ENCODE measurements at places on chromosomes 5 and 9.

GRCh38 chr5:39578887-39579497 lies 154.2 kb upstream of the DAB2 start:
- DNase-seq = no peak

DNA sequence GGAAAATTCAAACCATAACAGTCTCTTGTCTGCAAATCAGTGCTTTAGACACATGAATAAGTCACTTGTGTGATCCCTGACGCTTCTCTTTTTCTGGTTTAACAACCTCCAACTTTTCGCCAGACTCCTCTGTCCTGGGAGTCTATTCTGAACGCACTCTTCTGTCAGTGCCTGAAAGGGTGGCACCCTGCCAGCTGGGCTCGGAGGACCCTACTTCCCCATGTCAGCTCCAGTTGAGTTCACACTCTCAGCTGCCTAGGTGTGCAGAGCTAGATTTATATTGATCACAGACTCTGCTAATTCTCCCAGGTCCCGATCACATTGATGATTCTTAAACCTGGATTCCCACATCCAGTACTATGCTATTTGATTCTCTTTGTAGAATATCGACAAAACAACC lies 649.1 kb downstream of the BNC2 start:
- DNase-seq = no peak

GRCh38 chr5:132264546-132265335 lies 7.2 kb downstream of the PDLIM4 start:
- no peak for DNase-seq

DNA sequence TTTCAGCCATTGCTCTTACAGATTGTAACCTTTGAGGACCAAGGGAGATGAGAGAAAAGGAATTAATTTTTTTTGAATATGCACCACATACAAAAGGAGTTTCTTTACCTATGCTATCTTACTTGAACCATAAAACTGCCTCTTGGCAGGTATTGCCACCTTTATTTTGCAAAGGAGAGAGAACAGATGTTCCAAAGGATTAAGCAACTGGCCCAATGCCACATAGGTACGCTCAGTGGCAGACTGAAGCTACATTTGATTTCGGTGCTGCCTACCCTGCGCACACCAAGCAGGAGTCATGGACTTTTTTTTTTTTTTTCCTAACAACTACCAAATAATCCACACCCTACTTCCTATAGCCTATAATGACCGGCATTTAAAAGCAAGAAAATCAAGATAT lies 43.1 kb downstream of the SAXO1 start:
- DNase-seq = no peak

DNA sequence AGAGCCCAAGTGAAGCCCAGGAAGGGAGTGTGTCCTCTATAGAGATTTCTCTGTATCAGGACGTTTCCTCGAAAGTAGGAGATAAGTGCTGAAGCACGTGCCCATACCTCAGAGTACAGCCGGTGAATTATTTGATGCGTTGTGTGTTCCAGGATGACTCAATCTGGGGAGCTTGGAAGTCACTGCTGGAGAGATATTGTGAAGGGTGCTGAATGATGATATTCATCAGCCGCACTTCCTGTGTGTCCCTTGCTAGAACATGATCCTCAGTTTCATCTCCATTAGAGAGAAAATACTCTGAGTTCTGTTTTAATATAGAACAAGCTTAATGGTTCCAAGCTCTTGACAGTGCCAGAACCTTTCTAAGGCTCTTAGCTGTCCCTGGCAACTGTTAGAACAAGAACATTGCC lies 402.3 kb upstream of the ADAMTSL1 start:
- DNase-seq = no peak

- DNase-seq = peak; percentile 7
Observed at GRCh38 chr5:138542180-138542955, 668 bp downstream of the ETF1 start.

GRCh38 chr9:131708226-131709002 lies 31.5 kb downstream of the RAPGEF1 start:
- peak; percentile 17 for DNase-seq

DNA sequence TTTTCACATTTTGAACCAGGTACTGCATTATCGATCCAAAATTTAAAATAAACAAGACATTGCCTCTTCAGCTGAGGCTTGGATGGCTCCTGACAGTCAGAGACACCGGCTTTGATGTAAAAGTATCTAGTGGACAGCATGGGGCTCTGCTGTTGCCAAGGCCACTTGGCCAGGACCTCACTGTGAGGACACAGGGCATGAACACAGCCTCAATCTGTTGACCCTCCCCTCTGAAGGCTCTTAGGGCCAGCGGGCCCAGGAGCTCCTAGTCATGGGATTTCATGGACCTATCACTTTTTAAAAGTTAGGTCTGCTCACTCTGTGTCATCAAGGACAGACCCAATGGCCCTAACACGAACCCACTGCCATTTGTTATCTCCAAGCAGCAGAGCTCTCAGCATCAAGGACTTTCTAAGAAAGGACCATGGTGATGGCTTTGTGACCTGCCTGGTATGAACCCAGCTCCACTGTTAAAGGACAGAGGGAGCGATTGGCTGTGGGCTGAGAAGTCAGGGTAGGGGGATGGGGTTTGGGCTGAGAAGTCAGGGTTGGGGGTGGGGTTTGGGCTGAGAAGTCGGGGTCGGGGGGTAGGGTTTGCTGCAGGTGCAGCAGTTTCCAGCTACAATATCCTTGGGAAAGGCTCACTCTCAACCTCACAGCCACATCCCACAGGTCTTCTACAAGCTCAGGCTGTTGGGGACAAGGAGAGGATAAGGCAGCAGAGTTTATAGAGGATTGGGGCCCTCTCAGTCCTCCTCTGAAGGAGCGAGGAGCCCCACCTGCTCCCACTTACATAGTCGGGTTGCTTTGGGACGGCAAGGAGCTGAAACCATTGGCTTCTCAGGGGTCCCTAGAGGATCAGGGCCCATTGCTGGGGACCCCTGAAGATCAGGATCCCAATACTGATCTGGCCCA lies 146.8 kb downstream of the BARX1 start:
- DNase-seq = no peak

- DNase-seq = no peak
Observed at GRCh38 chr9:108813951-108814601, 41.7 kb downstream of the ACTL7B start.

GRCh38 chr5:5218396-5218795 lies 78.3 kb downstream of the ADAMTS16 start:
- no peak for DNase-seq

DNA sequence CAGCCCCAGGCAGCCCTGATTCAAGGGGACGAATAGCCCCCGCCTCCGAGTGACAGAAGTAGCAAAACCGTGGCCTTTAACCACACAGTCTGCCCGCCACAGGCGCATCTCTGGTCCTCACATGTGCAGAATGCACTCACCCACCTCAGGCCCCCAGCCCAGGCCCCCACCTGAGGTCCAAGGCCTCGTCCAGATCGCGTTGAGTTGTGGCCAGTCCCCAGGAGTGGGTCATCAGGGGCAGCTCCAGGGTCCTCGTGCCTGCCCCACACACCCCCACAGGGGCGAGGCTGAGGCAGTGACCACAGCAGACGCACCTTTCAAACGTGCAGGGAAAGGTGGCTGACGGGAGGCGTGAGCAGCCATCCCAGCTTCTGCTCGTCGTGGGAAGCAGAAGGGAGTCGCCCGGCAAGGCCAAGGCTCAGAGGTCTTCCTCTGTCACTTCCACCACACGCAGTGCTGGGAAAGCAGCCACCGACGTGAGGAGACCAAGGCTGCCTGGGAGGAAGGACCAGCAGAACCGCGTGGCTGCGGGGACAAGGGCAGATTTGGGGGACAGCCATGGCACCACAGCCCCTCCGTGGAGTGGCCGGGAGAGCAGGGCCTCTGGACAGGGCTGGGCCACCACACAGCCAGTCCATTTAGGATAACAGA lies 77.8 kb upstream of the OTULINL start:
- no peak for DNase-seq

- peak; percentile 33 for DNase-seq
Observed at GRCh38 chr9:97906236-97906831, 16.0 kb downstream of the TRMO start.

DNA sequence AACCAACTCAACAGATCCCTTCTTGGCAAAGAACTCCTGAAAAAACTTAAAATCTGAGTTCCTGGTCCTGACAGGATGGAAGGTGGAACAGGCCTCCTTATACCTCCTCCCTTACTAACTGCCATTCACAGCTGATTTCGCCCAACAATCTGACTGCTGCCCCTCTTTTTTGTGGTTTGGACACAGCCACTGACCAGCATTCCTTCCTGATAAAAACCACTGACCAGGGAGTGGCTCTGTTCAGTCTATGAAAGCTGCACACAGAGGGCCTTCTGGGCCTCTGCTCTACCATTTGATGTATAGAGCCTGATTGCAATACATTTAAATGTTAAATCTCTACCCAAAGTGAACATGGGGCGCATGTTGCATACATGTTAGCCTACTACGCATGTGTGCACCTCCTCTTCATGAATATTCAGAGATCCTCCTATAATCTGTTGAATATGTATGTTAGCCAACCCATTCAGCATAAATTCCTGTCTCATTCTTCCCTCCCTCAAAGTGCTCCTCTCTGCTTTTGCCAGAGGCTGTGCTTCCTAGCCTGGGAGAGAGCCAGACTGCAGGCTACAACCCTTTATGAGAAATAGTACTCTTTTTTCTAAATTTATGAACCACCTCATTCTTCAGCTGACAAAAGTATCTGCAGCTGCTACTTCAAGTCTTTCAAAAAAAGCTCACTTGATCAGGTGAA lies 93.7 kb upstream of the MRPS30 start:
- no peak for DNase-seq

GRCh38 chr5:132020568-132021339 lies 9.3 kb upstream of the ACSL6 start:
- DNase-seq = no peak

DNA sequence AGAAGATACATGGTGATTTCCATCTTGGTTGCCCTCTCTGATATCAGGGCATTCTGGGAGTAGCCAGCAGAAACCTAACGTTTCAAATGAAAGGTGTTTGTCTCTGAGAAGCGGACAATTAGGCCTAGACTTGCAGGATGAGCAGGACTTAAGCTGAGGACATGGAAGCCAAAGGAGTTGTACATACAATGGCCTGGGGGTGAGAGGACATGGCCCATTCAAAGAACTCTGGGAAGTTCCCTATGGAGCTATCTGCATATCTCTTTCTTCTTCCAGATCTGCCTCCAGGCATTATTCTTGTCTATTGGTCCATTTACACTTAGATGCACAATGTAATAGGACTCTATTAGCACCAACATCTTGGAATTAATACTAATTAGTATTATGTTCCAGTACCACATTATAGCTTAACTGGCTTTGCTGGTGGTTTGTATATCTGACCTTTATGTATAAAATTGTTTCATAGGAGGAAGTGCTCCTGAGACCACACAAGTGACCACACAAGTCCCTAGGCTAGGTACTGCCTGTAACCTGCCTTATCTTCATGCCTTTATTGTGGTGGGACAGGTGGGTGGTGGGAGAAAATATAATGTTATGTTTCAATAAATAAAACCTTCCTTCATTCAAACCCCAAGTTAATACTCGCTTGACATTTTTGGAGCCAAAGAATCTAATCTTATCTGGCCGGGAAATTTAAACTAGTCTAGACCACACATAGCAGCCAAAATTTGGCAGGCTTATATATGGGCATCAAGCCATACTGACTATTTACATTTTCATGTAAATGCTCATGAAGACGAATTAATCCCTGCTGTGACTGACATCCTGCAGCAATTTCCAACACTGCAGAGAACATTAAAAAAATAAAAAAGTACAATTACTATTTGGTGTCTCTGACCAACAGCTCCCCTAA lies 52.1 kb upstream of the EQTN start:
- DNase-seq = no peak

GRCh38 chr5:50745221-50745910 lies 78.9 kb downstream of the PARP8 start:
- DNase-seq = no peak
